ENCODE measurements at places on chromosomes 12 and 14.
A peak's percentile ranks its signal among the peaks of the same experiment; 100 is the strongest.

GRCh38 chr12:126554625-126555024 is 1489.4 kb downstream of the AACS start:
- DNase-seq: no peak

DNA sequence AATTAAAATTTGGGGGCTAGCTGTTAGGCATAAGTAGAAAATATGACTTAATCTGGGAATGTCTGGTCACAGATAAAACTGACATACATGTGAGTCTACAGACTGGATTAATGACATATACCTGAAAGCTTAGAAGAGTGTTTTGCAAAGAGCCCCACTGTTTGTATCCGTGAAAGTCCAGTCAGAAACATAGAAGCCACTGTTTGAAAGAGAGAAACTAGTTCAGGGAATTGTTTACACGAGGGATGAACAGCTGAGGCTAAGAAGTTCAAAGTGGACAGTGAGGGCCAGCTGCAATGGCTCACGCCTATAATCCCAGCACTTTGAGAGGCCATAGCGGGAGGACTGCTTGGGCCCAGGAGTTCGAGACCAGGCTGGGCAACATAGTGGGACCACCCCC is 36.2 kb upstream of the SGPP1 start:
- no peak for DNase-seq

GRCh38 chr12:21773263-21773741 is 1.2 kb downstream of the KCNJ8 start:
- DNase-seq: peak; percentile 6

- DNase-seq: no peak
These were observed 1124.6 kb downstream of the AACS start for GRCh38 chr12:126189856-126190255.

- DNase-seq: no peak
These were observed 13.6 kb downstream of the BCL11B start for GRCh38 chr14:99258341-99258861.

DNA sequence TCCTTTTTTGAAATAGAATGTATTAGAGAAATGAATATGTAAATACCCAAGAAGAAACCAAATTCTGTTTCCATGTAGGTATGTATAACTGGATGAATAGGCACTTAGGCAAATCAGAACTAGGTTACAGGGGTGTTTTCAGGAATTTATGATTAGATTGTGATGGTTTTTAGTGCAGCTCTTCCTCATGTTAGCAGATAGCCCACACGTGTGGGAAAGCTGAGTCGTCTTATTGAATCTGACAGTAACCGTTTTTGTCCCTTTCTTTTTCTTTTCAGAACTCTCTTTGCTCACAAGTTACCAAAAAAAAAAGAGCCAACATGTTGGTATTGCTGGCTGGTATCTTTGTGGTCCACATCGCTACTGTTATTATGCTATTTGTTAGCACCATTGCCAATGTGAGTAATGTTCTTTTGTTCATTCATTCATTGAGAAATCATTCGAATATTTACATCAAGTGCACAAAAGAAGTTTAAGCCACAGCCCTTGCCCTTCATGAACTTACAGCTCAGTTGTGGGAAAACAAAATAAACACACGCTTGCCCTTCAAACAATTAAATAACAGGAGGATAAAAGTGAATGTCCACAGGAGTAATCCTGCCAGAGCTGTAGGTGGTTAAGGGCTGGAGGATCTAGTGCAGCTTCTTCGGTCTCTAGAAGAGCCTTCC is 14.8 kb downstream of the EMP1 start:
- peak; percentile 72 for DNase-seq

GRCh38 chr12:58455136-58455535 is 465.2 kb downstream of the LRIG3 start:
- DNase-seq: no peak

DNA sequence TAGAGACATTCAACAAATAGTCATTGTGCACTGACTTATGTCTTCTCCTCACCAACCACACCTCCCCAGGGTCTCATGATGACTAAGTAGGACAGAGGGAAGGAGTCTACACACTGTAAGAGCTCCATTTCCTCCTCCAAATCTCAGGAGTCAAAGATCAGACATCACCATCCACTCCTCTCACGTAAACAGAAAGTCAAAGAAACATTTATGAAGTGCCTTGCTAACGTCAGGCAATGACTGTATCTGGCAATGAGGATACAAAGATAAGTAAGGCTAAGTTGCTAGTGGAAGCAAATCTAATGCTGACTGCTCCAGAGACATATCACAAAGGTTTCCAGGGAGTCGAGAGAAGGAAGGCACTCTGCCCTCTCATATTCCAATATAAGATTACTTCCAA is 88.9 kb downstream of the SLC2A13 start:
- no peak for DNase-seq

GRCh38 chr14:75277815-75278421 is 710 bp upstream of the FOS start:
- DNase-seq: no peak

All from activated CD4-positive, alpha-beta T cell treated with anti-CD3 and anti-CD28 coated beads, Interleukin-10, Interleukin-2, amounts not matched to agents 100 ng/mL and 50 ng/mL, durations not matched to agents 16 hours and 8 hours (primary cell).